Stimulated activated CD4-positive, alpha-beta T cell treated with anti-CD3 and anti-CD28 coated beads, Interleukin-4, amount 100 ng/mL, for 4 hours (primary cell): ENCODE measurements at places on chromosomes 7 and 10.
A peak's percentile ranks its signal among the peaks of the same experiment; 100 is the strongest.

DNA sequence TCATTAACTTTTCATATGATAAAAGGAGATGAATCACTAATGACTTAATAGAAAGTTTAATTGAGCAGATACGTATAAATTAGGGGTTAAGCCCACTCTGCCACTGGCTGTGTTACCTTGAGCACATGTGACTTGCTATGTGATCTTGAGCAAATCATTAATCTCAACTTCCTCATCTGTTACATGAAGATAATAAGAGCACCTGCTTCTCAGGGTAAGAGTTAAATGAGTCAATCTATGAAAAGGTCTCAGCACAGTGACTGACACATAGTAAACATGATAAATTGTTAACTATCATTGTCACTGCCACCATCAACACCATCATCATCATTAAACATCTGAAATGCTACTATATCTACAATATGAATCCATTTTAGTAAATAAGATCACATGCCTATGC lies 110.8 kb downstream of the TPK1 start:
- DNase-seq, result no peak

- no peak for DNase-seq
These were observed 50.9 kb downstream of the ANKMY2 start for GRCh38 chr7:16594676-16595075.

- no peak for DNase-seq
These were observed 45.4 kb downstream of the CNNM1 start for GRCh38 chr10:99374526-99374925.

DNA sequence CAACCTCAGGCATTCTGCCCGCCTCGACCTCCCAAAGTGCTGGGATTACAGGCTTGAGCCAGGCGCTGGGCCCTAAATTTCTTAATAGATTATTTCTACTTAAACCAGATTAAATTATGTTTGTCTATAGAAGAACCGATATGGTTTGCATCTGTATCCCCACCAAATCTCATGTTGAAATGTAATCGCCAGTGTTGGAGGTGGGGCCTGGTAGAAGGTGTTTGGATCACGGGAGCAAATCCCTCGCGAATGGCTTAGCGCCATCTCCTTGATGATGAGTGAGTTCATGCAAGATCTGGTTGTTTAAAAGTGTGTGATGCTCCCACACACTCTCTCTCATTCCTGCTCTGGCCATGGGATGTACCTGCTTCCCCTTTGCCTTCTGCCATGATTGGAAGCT lies 109.3 kb upstream of the NANOS1 start:
- DNase-seq, result no peak

DNA sequence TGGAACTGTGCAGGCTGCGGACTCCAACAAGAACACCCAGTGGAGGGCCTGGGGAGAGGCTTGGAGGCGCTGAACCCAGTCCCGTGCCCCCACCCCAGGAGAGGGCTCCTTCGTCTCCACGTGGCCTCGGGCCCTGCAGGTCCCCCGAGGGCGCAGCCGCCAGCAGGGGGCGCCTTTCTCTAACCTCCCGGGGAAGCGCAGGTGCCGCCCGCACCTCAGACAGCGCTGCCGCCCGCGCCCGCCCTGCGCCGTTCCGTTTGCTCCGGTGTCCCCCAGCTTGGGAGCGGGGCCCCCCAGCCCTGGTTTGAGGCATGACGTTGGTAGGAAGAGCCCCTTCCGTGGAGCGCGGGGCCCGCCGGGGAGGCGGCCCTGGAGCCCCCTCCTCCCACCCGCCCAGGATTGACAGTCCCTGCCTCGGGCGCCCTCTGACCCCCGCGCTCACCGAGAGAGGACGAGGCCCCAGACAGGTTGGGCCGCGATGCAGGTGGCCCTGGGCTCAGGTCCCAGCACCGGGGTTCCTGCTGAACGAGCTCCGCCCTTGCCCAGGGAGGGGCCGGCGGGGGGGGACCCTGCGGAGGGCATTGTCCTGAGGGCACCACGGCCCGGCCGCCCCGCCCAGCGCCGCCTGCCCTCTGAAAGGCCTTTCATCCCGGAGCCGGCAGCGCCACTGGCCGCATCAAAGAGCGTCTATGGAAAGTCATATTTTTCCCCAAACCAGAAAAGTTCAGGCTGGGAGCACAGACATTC lies 42.8 kb downstream of the FOXL3 start:
- DNase-seq, result peak; percentile 98

- DNase-seq, result no peak
These were observed 160.3 kb upstream of the LYZL2 start for GRCh38 chr10:30789806-30790205.

DNA sequence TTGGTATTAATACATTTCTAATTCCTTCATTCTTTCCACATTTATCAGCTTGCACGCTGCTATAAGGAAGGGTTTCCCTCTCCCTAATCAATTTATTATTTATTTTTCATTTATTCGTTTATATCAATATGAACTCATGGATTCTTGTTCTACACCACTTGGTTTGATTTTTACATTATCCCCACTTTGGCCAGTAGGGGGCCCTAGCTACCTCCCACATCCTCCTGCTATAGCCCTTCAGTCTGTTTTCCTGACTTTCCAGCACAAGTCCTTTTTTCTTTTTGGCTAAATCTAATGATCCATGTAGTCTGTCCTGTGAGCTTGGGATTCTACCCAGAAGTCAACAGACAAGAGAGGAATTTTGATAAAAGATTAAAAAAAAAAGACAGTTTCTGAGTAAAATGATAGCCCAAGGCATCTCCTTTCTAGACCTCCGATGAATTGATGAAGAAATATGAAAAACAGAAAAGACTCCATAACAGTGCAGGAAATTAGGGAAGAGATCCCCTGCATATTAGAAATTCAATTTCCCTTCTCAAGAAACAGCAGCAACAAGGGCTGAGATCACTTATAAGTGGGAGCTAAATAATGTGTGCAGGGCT lies 47.7 kb downstream of the LYZL2 start:
- DNase-seq, result no peak

GRCh38 chr10:22158426-22158825 lies 59.4 kb downstream of the EBLN1 start:
- no peak for DNase-seq

DNA sequence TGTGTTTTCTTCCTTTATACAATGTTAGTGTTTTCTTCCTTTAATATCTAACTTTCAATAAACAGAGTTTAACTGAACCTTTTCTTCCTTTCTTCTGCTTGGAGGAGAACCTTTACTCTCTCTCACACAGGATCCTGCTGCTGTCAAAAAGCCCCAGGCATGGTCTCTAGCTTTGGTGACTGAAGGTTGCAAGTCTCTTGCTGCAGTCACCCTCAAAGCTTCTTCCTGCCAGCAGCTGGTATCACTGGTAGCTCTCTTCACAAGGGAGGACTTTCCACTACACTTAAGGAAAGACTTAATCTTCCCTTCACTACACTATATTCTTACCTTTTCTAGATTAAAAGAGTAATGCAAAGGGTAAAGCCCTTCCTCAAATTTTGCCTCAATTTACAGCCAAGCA lies 153.4 kb downstream of the SGMS1 start:
- no peak for DNase-seq

DNA sequence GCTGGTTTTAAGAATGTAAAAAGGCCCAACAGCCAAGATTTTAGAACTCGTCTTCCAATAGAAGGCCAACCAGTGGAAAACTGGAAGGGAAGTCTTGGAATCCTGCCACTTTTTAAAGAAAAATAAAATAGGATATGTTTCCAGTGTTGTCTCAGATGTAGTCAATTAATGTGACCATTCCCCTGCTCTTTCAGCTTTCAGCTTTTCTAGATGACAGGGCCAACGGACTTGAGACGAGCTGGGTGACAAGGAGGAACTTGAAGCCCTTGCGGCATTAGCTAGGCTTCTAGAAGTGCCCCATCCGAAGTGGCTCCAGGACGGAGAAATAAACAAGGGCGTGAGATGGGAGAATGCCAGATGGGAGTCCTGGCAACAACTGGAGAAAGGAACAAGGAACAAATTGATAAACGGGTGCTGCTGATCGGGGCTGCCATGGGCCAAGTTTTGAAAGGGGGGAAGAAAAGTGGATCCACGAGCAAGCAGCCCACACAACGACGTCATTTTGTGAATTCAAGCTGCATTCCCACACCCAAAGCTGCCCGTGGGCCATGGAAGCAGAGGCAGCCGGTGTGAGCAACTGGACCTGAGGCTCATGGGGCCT lies 42.3 kb downstream of the CTBP2 start:
- no peak for DNase-seq

DNA sequence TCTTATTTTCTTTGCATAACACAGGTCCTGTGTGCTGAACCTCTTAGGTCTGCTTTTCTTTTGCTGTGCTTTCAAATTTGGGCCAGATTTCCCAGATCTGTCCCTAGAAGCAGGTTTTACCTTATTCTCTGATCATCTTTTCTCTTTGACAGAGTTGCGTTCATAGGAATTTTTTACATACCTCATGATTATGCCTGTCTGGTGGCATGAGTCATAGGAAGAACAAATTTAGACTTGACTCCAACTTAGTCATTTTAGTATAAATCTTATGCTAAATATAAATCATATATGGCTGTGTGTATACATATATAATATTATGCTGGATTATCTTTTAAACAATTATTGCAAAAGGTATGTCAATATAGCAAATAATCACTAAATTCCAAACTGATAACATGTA lies 1038.9 kb downstream of the GRM8 start:
- DNase-seq, result no peak

DNA sequence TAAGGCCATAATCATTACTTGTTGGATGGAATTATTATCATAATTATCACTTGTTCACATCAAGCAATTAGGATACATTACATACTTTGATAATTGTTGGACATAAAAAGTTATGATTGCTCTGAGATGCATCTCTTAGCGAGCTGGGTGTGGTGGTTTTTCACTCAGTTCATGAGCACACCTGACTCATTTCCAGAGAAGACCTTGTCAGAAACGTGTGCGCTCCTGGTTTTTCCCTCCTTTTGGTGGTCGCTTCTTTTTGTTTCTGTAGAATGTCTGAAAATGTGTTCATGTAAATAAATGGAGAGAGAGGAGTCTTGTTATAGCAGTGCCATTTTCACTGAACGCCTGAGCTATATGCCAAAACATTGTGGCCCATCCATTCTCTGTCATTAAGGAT lies 141.3 kb downstream of the PAXIP1 start:
- no peak for DNase-seq

GRCh38 chr10:71390461-71390835 lies 6.3 kb upstream of the CDH23 start:
- no peak for DNase-seq

GRCh38 chr7:80722616-80723195 lies 84.3 kb downstream of the CD36 start:
- DNase-seq, result no peak

DNA sequence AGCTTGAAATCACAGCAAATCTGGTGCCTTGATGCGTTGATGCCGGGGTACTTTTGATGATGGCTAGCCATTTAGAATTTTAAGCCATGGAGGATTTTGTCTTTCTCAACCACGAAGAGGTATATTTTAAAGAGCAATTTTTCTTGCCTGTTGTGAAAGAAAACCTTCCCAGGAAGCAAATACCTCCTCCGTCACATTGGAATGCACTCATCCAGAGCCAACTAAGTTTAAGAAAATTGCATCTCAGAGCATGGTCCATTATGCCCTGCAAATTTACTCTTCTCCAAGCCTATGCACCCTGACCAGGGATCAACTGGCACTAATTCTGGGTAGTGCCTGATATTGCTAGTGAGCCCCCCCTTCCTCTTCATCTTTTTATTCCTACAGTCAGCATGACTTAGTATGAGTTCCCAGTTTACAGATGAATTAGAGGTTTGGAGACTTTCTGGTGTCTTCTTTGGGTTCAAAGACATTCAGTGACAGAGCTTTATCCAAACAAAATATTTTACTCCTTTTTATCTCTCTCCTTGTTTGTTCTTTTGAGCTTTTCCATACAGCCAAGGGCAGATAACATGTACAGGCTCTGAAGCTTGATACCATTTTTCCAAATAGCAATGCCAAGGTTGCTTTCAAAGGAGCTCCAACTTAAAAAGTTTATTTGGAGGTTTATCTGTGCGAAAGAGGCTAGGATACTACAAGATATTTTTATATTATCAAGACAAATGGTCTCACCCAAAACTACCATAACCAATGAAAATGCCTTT lies 56.6 kb upstream of the ANK3 start:
- DNase-seq, result no peak

DNA sequence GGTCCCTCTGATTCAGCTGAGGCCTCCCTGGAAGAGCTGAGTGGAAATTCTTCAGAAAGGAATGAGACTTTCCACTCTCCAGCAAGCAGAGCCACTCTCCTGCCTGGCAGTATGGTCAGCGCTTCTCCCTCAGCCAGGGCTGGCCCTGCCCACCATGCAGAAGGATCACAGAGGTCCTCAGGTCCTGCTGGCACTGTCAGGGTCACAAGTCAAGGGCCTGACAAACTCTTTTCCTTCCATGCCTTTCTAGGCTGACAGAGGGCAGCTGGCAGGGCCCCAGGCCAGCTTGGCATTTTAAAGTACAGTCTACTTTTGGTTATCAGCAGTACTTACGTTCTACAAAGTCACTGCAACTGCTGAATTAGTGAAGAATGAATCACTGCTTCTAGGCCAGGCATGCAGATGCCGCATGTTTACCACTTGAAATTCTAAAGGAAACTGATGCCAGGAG lies 119.3 kb upstream of the FRMD4A start:
- no peak for DNase-seq

GRCh38 chr7:91551377-91552175 lies 287.3 kb downstream of the FZD1 start:
- DNase-seq, result no peak

DNA sequence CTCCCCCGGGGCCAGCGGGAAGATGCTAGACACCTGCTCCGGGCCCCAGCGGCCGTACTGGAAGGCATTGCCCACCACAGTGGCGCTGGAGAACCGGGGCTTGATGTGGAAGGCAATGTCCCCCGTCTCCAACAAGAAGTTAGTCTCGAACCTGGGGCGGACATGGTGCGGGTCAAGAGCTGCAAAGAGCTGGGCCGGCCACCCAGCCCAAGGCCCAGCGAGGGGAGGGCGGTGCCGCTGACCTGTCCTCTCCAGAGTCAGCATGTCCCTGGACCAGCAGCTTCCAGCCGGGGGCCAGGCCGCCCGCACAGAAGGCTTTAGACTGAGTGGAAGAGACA lies 551 bp downstream of the GRIFIN start:
- no peak for DNase-seq

DNA sequence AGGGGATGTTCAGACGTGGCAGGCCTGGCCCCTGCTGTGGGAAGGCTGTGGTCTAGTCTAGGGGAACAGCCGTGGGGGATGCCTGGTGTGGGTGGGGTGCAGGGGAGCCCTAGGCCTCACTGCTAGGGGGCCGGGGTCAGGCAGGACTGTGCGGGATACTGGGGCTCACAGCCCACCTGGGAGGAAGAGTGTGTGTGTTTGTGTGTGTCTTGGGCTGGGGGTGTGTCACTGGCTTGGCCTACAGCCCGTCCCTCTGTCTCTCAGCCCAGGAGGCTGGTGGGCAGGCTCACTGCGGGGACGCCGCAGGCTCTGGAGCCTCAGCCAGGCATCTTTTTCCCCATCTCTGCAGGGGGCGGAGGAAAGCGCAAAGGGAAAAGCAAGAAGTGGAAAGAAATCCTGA lies 118.8 kb downstream of the GRK5 start:
- DNase-seq, result no peak

DNA sequence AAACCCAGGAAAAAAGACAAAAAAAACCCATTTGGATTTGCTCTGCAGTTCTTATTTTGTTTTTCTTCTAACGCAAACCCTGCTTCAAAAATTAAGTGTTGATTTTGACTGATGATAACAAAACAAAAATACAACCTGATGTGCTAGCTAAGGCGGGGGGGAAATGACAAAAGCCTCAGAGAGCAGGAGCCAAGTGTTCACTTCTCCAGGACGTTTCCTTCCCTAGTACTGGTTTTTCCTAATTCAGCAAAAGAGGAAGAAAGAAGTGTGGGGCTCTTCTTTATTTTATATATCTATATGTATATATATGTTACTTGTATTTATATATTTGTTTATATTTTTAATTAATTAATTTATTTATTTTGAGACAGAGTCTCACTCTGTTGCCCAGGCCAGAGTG lies 28.0 kb downstream of the SNX10 start:
- no peak for DNase-seq

GRCh38 chr7:94412762-94413322 lies 18.1 kb downstream of the COL1A2 start:
- no peak for DNase-seq
